Fibroblast of lung (primary cell): ENCODE measurements at places on chromosomes 4 and X.

DNA sequence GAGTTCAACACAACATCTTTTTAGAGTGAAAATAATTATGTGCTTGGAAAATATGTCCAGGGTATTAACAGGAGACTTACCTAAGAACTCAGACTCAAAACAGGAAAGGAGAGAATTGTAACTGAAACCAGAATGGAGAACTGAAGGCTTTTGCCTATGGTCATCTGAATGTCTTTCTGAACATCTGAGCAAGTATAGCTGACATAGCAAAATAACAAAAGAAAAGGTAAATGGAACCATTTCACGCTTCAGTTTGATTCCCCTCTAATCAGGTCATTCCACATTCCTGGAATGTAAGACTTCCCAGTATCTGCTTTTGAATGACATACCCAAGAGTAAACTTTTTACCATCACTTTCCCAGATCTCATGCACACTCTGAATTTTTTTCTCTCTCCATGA, 500.4 kb upstream of the HS3ST1 start:
- DNase-seq, result no peak

- peak; percentile 73 for DNase-seq
Measured at GRCh38 chrX:72003811-72004750, 93.4 kb downstream of the NHSL2 start.

DNA sequence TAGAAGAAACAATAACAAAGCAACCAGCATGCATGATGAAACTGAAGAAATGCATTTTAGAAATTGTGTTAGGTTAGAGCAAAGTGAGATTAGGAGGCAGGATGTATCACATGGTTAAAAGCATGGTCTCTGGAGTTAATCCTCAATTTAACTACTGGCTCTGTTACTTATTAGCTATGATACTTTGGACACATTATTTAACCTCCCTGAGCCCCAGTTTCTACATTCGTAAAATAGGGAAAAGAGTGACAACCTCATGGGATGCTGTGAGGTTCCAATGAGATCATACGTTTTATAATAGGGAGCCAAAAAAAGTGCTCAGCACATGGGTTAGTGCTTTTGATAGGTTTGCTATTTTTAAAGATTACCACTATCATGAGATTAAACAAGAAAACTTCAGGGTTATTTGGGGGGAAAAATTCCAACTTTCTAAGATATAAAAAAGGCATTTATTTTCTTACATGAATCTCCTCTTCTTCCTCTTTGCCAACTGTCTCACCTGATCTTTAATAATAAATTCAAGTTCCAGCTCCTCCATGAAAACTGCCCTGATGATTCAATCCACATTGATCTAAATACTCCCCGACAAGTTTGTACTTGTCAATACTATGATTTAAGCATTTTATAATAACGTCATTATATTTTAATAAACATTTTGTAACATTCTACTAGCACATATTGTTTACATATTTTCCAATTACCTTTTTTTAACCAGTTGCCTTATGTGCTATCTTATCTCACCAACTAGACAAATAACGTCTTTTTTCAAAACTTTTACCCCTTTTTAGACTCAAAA, 4.6 kb downstream of the SEC31A start:
- no peak for DNase-seq

GRCh38 chrX:130746709-130747342, 156.2 kb downstream of the ENOX2 start:
- peak; percentile 46 for DNase-seq

- peak; percentile 78 for DNase-seq
Measured at GRCh38 chr4:105050896-105051295, 95.8 kb upstream of the TET2 start.

DNA sequence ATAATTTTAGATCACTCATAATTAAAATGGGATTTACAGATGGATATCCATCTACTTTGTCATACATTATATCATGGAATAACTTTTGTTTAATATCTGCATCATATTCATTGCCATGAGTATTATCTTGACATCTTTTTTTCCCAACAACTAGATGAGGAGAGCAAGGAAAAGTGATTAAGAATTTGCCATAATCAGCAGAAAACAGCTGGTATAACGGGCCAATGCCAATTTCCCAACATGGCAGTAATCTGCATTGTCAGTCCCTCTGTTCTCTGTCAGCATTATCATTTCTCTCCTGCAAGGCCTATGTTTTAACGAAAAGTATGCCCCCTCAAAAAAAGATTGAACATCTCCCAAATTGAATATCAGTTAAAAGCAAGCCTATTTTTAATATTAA, 314.0 kb downstream of the FRMPD4 start:
- no peak for DNase-seq

- no peak for DNase-seq
Measured at GRCh38 chr4:110198049-110198434, 373 bp downstream of the ELOVL6 start.
